ENCODE measurements at places on chromosomes 5 and 9.
A peak's percentile ranks its signal among the peaks of the same experiment; 100 is the strongest.

DNA sequence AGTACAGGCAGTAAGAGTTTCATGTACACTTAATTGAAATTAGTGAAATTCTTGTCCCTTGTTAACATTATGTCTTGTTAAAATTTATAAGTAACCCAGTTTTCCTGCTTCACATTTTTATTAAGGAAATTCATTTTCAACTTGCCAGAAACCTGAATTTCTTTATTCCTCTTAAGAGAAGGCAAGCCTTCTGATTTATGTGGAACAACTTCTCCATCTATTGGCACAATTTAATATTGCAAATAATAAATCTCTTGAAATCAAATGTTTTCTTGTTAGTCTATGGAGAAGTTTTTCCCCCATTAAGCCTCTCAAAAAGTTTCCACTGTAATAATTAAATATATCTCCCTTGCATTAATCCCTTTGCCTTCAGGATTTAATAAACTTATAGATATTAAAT, 33.8 kb upstream of the ACO1 start:
- DNase-seq: no peak

DNA sequence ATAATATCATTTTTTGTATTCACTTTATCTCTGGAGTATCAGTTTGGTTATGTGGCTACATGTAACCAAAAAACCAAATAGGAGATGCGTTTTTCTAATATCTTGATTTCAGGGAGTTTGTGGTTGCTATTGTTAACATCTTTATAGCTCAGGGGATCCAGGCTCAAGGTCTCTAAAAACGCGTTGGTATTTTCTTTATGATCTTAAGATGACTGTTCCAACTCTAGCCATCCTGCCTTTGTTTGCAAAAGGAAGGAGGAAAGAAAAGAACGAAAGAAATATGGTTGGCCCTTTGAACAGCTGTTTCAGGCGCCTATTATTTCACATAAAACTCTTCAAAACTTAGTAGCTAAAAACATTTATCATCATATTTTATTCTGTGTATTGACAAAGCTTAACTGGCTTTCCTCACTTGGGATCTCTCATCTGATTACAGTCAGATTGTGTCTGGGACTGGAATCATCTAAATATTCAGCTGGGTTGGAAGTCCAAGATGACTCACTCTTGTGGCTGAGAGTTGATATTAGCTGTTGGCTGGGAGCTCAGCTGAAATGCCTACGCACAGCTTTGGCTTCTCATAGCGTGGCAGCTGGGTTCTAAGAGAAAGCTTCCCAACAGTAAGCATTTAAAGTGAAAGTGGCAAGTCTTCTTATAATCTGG, 60.1 kb downstream of the FAM174A start:
- DNase-seq: peak; percentile 3

DNA sequence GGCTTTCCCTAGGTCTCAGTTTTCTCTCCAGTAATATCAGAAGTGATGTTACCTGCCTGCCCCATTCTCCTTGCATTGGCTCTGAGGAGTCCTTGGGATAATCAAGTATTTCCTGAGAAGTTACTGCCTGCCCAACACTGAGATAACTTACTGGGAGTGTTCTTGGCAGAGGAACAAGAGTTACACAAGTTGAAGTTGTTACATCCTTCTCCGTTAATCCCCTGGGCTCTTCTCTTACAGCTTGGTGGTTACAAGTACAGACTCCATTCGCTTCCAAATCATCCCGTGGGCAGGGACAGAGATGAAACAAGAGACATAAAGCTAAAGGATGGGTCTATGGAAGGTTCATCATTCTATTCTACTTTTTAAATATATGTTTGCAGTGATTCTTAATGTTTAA, 74.1 kb upstream of the SAP30L start:
- DNase-seq: no peak

GRCh38 chr9:128683340-128684064, 5.5 kb upstream of the SET start:
- DNase-seq: peak; percentile 90

GRCh38 chr9:137951597-137952490, 74.3 kb downstream of the CACNA1B start:
- DNase-seq: no peak

DNA sequence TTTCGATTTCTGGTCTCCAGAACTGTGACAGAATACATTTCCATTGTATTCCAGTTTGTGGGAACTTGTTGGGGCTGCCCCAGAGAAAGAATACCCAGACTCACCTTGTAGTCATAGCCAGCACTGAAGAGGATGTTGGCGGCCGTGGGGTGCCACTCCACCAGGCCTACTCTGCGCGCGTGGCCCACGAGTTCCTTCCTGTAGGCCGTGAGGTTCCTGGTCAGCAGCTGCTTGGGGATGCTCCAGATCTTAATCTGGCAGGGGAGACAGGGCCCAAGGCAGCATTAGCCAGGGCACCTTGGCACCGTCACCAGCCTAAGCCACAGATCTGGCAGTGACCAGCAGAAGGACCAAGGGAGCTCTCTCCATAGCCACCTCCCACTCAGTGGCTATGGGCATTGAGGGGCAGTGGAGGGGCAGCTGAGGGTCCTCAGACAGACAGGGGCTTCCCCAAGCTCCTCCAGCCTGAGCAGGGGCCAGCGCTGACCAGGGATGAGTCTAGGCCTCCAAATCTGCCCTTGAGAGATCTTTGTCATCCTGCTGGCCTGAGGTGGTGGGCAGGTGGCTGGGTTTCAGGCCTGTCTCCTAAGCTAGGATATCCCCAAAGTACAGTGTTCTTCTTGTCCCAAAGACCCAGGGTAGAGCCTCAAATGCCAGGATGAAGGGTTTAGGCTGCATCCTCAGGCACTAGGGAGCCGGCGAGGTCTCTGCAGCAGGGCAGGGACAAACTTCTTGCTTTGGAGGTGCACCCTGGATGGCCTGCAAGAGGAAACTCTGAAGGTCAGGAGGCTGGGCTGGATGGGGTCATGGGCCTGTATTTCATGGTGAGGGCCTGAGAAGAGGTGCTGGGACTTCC, 15.9 kb upstream of the TRIM14 start:
- no peak for DNase-seq

DNA sequence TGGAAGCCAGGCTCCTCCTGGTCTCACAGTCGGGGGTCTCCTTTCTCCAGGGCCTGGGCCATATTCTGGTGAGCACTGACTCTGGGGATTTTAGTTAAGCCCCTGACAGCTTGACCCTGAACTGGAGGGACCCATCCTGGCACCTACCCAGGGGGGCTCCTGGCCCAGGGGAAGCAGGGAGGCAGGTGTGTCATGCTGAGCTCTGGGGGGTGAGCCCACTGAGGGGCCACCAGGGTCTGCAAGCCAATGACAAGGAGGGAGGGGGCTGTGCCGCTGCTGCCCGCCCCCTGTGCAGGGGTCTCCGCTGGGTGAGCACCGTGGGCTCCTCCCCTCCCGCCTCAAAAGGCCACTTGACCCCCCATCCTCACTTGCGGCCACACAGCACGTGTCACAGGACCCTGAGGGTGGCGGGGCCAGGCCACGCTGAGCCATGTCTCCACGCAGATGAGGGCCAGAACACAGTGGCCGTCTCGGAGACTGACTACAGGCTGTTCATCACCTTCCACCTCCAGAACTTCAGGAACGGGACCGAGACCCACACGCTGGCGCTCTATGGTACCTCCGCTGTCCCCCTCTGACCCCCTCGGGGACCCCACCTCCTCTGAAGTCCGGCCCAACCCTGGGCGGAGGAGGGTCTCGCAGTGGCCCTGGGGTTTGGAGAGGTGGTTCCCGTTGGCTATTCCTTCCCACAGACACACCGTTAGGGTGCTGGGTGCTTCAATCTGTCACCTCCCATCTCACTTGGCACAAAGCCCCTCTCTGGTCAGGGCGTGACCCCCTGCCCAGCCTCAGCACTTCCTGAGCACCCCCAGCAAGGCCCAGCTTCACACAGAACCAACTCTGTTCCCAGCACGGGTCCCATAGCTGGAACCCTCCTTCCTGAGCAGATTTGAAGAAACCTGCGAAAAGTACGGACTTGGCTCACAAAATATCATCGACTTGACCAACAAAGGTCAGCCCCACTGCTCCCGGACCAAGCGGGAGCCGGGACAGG, 2.0 kb downstream of the LCN9 start:
- no peak for DNase-seq

DNA sequence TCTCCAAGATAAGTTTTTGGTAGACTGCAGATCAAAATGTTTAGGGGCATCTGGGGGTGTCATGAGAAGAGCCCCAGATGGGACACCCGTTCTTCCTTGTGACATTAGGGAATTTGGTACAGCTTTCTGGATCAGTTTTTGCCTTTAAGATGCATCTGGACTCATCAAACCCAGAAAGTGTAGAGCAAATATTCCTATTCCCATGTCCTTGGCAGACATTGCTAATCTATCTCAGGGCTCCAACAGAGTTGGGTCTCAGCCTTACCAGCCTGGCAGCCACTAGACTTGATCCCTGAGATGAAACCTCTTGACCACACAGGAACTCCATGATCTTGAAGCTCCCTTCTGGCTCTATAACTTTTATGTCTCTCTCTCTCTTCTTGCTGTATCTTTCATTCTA, 35.6 kb downstream of the ERGIC1 start:
- DNase-seq: no peak

DNA sequence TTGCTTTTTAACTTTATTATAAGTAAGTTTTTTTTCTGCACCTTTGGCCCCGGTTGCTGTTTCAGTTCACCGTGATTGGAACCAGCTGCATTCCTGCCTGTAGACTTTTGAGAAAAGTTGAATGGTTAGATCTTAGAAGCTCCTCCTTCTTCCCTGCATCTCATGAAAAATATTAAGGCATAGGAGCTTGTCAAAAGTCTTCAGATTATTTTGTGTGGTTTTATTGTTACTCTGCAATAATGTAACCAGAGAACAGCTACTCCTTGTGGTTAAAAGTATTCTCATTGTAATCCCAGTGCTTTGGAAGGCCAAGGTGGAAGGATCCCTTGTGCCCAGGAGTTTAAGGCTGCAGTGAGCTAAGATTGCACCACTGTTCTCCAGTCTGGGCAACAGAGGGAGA, 3.3 kb upstream of the SLC2A8 start:
- DNase-seq: no peak

- no peak for DNase-seq
Observed at GRCh38 chr9:124098141-124098905, 86.8 kb downstream of the LHX2 start.

DNA sequence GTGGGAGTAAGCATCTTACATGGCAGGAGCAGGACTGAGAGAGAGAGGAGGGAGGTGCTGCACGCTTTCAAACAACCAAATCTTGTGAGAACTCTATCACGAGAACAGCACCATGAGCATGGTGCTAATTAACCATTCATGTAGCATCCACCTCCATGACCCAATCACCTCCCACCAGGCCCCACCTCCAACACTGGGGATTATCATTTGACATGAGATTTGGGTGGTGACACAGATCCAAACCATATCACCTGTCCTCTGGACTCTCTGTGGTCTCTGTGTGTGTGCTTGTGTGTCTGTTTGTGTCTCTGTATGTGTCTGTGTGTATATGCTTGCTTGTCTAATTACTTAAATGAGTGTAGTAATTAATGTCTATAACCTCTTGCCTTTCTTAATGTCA, 31.1 kb downstream of the SEC61B start:
- DNase-seq: peak; percentile 84

DNA sequence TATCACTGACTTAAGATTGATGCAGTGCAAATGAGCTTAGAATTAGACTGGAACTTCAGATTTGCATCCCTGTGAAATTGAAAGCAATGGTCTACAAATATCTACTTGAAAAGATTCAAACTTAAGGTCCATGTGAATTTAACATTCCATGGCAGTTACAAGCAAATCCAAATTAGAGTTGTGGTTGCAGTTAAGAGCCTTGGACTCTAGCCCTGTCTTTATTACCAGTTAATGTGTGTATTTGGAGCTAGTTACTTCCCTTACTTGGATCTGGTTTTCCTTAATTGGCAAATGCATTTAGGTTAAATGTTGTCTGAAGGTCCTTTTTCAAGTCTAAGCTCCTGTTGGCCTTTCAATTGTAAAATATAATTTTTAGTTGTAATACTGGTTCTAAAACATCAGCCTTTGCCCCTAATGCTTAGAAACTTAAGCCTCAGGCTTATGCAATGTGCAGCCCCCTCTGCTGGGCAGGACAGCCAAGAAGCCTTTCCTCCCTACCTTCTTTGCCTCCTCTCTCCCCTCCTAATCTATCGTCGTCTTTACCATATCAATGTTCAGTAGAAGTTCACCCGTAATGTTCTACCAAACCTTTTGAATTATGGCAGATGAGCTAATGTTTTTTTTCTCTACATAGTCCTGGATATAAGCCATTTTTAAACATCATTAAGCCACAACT, 59.5 kb downstream of the ERMP1 start:
- no peak for DNase-seq

GRCh38 chr9:126383406-126384046, 56.9 kb downstream of the MVB12B start:
- no peak for DNase-seq

- DNase-seq: no peak
Observed at GRCh38 chr5:140694276-140694675, 3.0 kb downstream of the HARS2 start.

- DNase-seq: no peak
Observed at GRCh38 chr9:97176206-97176605, 131.3 kb upstream of the CCDC180 start.

DNA sequence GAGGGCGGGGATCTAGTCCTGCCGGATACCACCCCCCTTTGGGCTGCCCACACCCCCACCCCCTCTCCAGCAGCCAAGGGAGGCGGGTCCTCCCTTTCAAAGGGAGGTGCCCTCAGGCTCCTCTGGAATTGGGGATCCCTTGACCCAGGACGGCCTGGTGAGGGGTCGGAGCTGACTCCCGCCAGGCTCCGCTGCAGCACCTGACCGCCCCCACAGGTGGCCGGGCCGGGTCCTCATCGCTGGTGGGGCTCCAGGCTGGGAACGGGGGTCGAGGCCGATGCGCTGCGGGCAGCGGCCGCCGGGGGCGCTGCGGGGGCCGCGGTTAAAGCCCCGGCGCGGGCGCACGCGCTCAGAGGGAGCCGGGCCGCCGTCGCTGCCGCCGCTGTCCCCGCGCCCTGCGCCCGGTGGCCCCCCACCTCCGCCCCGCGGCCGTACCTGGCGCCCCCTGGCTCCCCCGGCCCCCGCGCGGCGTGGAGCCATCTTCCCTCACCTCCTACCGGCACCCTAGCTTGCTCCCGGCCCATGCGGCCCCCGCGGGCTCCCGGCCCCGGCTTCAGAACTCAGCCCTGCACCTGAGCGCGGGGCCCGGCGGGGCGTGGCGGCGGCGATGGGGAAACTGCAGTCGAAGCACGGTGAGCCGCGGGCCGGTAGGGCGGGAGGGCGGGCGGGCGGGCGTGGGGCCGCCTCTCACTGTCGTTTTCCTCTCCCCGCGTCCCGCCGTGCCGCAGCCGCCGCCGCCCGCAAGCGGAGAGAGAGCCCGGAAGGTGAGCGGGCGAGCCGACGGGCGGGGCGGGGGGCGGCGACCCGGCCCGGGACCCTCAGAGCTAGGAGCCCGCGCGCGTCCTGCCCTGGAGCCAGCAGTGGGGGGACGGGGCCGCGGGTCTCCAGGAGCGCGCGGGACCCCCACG, at the start of gene NKD2:
TSS of gene NKD2 (plus strand) at position 352 of the 908 bp plus-strand sequence. CDS start at position 608, 256 bp downstream.
- no peak for DNase-seq

- no peak for DNase-seq
Observed at GRCh38 chr5:178314061-178314660, 81.6 kb upstream of the PHYKPL start.

GRCh38 chr9:85077944-85078343, 408.4 kb downstream of the NTRK2 start:
- no peak for DNase-seq

Measured in GM12865 (cell line).